ENCODE measurements at places on chromosomes 12 and 14. TPM values are rescaled to one million over a fixed set of nuclear protein-coding genes. Genes with fewer than 3 reads are reported as not detected.

Gene TOMM20L
- not detected for total RNA-seq

Gene CLEC9A
- total RNA-seq = not detected

Gene TAS2R43
- 4.3 TPM for total RNA-seq

Gene ANO6
- total RNA-seq = 98.5 TPM

Gene LALBA
- total RNA-seq = not detected

Gene GUCY2C
- not detected for total RNA-seq

Gene RIMKLB
- total RNA-seq = 59.2 TPM

Gene EFCAB11
- total RNA-seq = 7.8 TPM

Gene TMEM253
- total RNA-seq = not detected

Gene CYP46A1
- 0.36 TPM for total RNA-seq

GRCh38 chr14:74478996-74479635 lies 14.0 kb downstream of the NPC2 start:
- no peak for DNase-seq

DNA sequence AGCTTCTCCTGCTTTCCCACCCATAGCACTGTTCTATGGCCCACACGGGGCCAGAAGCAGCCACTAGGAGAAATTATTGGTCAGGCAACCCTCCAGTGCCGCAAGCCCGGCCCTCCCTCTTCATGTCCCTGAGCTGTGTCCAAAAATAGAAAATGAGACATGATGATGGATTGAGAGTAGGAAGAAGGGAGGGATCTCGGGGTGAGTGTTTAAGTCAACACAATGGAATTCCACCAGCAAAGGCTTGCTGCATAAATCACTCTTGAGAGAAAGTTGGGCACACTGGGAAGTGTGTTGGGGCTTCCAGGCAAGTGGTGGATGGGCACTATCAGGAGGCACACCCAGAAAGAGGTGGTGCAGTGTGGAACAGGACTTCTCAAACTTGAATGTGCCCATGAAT lies 94.2 kb downstream of the LLPH start:
- no peak for DNase-seq

GRCh38 chr12:47980779-47981495 lies 17.5 kb downstream of the TMEM106C start:
- no peak for DNase-seq

GRCh38 chr14:22475381-22475780 lies 113.6 kb downstream of the DAD1 start:
- no peak for DNase-seq

- DNase-seq = no peak
Observed at GRCh38 chr14:74852922-74853530, 22.9 kb downstream of the PROX2 start.

DNA sequence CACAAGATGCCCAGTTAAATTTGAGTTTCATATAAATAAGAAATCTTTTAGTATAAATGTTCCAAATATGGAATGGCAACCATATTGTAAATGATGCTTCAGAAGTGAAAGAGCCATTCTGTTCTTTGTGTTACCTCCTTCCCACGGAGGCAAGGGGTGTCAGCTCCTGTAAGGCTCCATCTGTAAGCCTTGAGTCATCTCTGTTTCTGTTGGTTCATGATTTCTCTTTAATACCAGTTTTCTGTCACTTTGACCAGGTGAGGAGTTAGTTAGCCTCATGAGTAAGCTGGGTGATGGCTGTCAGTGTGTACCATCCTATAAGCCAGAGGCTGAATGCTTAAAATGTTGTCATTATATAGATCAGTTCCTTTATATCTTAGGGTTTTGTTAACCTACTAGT lies 61.9 kb downstream of the TMEM30B start:
- no peak for DNase-seq

- DNase-seq = no peak
Observed at GRCh38 chr12:29543036-29543435, 45.5 kb upstream of the OVCH1 start.

GRCh38 chr14:52328276-52328675 lies 14.2 kb downstream of the PTGER2 start:
- no peak for DNase-seq

DNA sequence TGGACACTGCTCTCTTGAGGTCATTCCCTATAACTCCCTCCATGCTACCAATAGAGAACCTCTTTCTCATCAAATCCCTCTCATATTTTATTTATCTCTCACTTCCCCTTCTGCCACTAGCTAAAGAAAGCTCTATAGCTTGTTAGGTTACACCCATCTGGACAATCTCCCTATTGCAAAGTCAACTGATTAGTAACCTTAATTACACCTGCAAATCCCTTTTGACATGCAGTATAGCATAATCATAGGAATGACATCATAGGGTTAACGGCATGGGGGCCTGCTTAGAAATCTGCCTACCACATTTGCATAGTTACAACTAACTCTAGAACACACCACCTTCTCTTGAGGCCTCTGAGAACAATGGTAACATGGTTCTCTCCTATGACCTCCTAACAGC lies 181.2 kb downstream of the EMP1 start:
- no peak for DNase-seq

DNA sequence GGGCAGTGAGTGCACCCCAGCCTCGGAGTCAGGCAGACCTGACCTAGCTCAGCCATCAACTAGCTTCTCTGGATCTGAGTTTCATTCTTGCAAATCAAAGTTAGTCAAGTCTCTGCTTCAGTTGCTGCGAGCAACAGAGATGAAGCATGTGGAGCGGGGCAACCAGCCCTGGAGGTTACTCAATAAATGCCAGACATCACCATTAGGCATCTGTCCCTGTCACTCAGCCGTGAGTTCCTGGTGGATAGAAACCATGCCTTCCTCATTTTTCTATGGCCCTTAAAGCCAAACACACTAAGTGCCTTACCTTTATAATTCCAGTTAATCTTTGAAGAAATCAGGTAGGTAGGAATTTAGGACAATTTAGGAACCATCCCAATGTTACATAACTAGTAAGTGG lies 19.3 kb downstream of the RFX4 start:
- DNase-seq = no peak

- no peak for DNase-seq
Observed at GRCh38 chr14:59091976-59092375, 96.5 kb upstream of the DAAM1 start.

DNA sequence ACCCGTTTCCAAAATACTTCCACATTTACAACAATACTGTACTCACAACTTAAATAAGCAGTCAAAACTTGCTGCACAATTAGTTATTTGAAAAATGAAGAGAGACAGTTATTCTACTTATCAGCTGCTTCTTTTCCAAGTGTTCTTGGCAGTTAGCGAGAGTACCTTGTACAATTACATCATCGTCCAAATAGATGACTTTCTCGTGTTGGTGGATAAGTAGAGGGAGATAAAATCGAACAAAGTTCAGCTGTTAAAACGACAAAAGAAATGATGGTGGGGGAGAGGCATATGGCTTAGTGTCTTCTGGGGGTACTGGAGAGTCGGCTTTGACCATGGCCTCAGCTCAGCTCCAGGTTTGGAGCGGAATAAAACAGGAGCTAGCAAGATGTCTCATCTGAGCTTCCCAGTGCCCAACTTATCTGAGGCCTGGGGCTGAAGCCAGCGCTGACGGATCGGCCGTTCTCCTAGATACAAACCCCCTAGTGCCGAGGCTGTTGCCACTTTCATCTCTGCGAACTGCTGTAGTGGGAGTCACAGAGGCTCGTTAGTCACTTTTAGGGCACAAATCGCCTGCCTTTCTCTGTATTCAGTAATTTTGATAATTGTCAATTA lies 31.7 kb downstream of the TDG start:
- DNase-seq = peak; percentile 88

DNA sequence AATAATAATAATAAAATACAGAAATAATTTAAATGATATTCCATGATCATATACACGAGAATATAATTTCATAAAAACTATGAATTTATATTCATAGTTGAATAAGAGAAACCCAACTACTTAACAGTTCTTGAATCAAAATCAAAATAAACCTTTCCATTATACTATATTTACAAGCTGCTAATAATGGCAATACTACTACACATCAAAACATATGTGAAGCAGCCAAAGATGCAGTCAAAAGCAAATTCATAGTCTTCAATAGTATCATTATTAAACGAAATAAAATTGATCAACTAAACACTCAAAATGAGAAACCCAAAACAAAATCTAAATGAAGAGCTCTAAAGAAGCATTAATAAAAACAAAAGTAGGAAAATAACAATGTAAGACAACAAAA lies 197.1 kb downstream of the TMEM132D start:
- no peak for DNase-seq

- no peak for DNase-seq
Observed at GRCh38 chr12:13942826-13943225, 38.6 kb downstream of the GRIN2B start.

DNA sequence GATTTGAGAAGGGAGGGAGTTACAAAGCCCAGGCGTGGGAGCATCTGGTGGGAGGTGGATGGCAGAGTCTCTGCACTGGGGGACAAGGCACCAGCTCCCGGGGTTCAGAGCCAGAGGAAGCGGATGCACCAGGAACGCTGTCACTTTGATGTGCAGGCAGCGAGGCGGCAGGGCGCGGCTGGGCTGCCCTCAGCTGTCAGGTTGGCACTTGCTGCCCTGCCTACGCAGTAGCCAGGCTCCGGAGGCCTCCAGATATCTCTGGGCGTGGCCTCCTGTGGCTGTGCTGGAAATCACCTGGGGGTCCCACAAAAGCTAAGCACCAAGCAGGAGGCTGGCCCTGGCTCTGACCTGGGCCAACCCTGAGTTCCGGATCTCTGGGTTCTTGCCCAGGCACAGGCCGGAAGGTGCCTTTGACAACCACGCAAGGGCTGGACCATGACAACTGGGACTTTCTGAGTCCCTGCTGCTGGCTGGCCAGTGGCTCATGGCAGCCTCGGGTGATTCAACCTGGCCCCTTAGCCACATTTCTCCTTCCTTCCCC lies 62.1 kb upstream of the MAP1LC3B2 start:
- DNase-seq = no peak

GRCh38 chr12:13082861-13083260 lies 20.6 kb downstream of the GSG1 start:
- no peak for DNase-seq

DNA sequence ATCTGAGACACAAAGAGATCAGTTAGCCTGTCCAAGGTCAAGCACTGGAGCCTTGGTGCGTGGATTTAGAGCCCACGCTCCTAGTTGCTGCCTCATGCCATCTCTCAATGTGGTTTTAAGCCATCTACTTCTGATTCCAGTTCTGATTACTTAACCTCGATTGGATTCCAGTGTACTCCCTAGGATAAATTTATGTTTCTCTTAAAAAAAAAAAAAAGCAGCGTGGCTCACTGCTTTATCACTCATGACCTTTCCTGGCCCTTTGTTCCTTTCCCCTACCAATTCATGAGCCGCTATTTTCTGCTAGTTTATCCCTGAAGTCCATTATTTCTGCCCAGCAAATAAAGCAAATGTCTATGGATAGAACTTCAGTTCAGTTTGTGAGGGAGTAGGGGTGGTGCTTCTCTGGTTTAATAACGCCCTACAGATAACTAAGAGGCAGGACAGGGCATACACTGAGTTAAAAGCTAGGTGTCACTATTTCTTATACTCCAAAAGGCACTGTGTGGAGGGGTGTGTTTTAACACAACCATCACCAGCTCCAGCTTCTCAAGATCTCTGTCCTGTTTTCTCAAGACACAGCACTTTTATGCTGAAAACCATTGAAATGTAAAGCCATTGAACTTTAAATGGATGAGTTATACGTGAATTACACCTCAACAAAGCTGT lies 9.8 kb upstream of the PARP11 start:
- DNase-seq = no peak

- no peak for DNase-seq
Observed at GRCh38 chr12:11661491-11662089, 12.1 kb downstream of the ETV6 start.

DNA sequence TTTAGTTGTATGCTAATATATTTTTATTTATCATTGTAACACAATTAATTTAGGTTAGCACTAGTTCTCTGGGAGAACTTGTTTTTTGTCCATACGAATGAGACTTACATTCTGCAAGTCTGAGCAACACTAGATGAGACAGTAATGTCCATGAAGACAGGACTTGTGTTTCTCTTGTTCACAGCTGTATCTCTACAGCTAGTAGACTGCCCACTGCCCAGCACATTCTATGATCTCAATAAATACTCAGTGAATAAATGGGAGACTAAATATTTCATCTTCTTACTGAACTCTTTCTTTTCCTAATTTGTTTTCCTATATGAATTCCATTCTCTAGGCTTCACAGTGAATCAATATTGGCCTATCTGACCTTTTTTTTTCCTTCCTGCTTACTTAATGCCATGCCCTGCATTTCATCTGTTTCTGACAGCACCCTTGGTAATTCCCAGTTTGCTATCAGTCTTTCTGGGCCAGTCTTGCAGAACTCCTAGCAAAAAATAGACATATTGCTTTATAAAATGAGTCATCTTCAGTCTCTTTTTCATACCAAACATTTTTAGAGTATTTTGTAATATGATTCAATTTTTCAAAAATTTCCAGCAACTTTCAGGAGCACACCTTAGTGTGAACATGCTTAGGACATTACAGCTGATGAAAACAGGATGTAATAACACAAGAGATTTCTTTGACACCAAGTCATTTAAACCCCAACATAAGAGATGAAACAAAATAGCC lies 185.5 kb upstream of the ATP2B1 start:
- no peak for DNase-seq

GRCh38 chr14:102708494-102708893 lies 68.8 kb upstream of the TRAF3 start:
- no peak for DNase-seq

DNA sequence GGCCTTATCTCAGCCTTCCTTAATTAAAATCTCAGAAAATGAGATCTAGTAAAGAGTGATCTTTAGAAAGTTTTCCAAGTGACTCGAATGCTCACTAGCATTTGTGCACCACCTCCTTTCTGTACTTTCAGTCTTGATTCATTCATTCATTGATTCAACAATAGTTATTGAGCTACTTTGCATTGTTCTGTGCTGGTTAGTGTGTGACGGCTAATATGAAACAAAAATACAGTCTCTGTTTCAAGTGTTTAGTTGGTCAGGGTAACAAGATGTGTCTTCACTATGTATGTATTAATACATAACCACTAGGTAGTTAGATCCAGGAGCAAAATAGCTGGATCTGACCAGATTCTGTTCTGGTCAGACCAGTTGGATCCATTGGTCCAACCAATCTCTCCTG lies 100.9 kb downstream of the FAR2 start:
- DNase-seq = no peak

DNA sequence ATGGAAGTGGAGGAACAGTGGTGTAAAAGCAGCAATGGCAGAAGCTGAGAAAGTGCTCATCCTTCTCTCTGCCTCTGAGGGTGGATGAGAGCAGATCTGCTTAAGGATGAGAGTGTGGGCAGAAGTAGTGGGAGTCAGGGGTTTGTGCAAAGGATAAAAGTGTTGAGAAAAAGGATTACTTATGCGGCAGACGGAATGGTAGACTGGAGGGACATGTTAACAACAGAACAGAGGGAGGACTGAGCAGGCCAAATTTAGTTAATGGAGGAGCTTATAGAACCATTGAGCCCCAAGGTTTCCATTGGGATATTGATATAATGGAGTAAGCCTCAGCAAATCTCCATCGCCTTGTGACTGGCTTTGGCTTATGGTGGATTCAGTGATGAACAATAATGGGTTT lies 25.5 kb downstream of the TRHDE start:
- DNase-seq = no peak

- DNase-seq = peak; percentile 77
Observed at GRCh38 chr12:57240066-57240921, 10.7 kb downstream of the STAC3 start.

Measured in sigmoid colon (tissue), 7 donors.